ENCODE measurements at places on chromosomes 3 and 15. TPM values are rescaled to one million over a fixed set of nuclear protein-coding genes. Genes with fewer than 3 reads are reported as not detected.

CCDC54 gene
- not detected for total RNA-seq

HDGFL3 gene
- total RNA-seq = 38.6 TPM

CISH gene
- 2.3 TPM for total RNA-seq

CPNE9 gene
- not detected for total RNA-seq

NEO1 gene
- 23.7 TPM for total RNA-seq

LRRC34 gene
- total RNA-seq = 3.4 TPM

DPPA4 gene
- total RNA-seq = 2.3 TPM

PLIN1 gene
- 0.16 TPM for total RNA-seq

ADCY5 gene
- 1.3 TPM for total RNA-seq

ADIPOQ gene
- total RNA-seq = not detected

KCNMB2 gene
- total RNA-seq = 2.1 TPM

TM4SF1 gene
- 1.3 TPM for total RNA-seq

AHSG gene
- not detected for total RNA-seq

BHLHE40 gene
- total RNA-seq = 71.2 TPM

SRP14 gene
- 118 TPM for total RNA-seq
